ENCODE measurements at places on chromosomes 5 and 9.

- DNase-seq = no peak
Observed at GRCh38 chr5:152329207-152329606, 75.9 kb downstream of the NMUR2 start.

GRCh38 chr5:179478624-179479023 lies 71.7 kb upstream of the RUFY1 start:
- DNase-seq = no peak

DNA sequence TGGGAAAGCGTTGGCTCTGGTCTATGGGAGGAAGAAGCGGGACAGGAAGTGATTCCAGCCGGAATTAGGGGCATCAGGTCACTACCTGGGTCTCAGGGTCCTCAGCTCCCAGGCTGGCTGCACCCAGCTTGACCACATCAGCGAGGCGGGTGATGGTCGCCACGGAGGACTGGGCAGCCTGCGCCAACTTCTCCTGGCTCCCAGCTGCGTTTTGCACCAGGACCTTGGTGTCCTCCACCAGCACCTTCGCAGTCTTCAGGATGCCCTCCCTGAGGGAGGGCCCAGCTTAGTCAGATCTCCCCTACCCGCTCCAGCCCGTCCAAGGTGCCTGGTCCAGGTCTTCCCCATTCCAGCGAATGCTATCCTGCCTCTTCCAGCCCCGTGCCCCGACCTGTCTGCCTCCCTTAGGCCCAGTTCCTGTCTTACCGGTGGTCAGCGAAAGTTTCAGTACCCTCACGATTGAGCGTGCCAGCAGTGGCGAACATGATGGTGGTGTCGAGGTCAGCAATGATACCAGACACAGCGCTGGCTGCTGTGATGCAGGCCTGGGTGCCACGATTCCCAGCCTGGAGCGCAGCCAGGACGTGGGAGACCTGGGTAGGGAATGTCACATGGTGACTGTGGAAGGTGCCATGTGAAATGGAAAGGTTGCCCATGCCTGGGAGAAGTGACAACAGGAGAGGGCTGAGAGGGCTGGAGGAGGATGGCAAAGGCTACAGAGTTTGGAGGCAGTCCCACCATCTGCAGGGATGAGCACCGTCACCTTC lies 14.4 kb upstream of the TPM2 start:
- DNase-seq = no peak

- DNase-seq = no peak
Observed at GRCh38 chr5:147167529-147167928, 67.3 kb upstream of the STK32A start.

DNA sequence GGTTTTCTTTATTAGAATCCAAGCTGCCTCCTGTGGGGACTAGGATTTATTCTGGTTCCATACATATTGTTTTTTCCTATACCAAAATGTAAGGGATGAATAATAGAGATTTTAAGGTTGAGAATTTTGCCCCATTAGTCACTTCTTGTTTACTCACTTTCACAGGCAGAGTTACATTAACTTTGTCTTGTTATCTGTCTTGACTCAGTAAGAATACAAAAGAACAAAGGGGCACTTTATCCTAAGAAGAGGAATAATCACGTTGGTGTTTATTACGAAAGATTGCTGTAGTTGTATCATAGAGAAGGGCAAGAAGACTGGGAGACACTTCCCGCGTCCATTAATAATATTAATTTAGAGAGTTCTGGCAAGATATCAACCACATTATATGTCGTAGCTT lies 599.7 kb upstream of the FTMT start:
- no peak for DNase-seq

GRCh38 chr5:191036-191948 lies at the start of gene LRRC14B:
Gene LRRC14B, plus strand, starts transcription at chr5:191495. Its CDS starts 44 bp downstream, at chr5:191539.
- DNase-seq = peak; percentile 24
